ENCODE measurements at places on chromosomes 4 and X.

GRCh38 chr4:3059943-3060342, 14.4 kb downstream of the HTT-AS start:
- DNase-seq, result no peak

- no peak for DNase-seq
Measured at GRCh38 chr4:37601531-37601930, 84.6 kb downstream of the RELL1 start.

GRCh38 chr4:177214935-177215334, 94.7 kb upstream of the NEIL3 start:
- no peak for DNase-seq

- DNase-seq, result no peak
Measured at GRCh38 chrX:23195761-23196160, 138.9 kb upstream of the PTCHD1 start.

DNA sequence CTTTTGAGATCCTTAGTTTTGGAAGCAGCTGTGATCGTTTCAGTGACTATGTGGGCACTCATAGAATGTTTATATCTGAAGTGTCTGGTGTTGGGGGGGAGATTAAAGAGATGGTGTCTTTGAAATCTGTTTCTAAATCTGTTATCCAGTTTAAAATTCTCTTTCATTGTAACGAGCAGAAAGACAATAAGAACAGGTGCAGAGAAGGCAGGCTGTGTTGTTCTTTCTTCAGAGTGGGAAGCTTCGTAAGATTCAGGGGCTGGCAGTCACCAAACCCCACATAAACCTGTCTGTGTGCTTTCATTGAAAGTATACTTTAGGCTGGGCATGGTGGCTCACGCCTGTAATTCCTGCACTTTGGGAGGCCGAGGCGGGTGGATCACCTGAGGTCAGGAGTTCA, 16.3 kb upstream of the DHRSX start:
- DNase-seq, result no peak

GRCh38 chr4:20925176-20925575, 224.9 kb downstream of the PACRGL start:
- DNase-seq, result no peak

DNA sequence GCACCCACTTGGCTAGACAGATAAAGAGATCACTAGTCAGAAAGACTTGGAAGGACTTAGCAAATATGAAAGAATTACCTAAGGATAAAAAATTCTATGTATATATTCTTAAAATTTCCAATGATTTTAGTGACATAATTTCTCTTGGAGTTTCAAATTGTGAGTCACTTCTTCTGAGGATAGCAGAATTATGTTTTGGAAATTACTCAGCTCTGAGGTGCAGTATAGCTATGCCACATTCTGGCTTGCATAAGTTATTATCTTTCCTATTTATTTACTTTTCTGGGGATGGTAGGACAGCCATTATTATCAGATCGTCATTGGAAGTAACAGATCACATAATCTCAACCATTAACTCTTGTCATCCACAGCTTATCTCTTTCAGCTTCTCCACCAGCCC, 853.5 kb downstream of the TRIML1 start:
- DNase-seq, result no peak

DNA sequence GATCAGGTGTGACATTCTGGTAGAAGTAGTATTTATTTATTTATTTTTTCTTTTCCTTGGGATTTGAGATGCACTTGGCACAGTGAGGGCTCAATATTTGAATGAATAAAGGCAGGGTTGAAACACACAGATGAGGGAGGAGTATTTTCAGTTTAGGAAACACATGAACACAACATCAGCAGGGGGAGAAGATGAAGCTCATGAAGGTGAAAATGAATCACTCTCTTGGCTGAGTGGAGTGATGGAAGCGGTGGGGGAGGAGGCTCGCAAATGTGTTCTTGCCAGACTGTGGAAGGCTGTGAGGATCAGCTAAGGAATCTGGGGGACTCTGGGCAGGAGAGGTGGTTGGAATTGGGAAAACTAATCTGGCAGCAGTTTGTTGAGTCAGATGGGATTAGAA, 55.3 kb downstream of the ARHGAP10 start:
- no peak for DNase-seq

GRCh38 chr4:112545346-112545745, 29.4 kb upstream of the NEUROG2 start:
- DNase-seq, result no peak

DNA sequence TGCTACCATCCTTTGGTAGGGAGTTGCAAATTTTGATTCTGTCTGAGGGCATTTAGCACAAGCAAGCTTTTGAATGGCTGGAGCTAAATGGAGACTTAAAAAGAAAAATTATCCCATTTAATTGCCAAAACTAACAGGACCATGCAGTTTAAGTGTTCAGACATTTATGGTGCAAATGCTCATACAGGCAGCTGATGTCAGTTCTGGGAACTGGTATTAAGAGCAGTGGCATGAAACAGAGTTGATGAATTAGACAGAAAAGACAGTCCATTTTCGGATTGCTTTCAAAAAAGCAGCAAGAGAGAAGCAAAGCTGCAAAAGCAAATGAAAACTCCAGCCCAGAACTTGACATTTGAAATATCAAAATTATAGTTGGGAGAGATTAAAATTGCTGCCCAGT, 1.3 kb downstream of the SCRG1 start:
- no peak for DNase-seq

DNA sequence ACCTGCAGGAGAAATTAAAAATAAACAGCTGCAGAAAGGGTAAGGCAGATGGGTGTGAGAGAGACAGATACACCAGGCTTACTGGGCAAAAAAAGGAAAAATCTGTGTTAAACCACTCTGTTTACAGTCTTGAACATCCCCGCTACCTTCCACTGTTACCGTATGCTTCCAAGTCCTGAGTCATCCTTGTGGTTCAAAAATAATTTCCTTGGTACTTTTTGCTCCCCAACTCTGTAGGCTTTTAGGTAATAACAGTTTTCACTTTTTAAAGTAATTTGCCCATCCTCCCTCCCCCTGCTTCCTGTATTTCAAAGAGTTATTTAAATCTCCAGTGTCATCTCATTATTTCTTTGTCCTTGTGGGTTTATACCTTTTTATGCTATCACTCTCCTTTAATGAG, 210.1 kb upstream of the FAT4 start:
- DNase-seq, result no peak

- no peak for DNase-seq
Measured at GRCh38 chr4:14049946-14050345, 422.4 kb upstream of the BOD1L1 start.

DNA sequence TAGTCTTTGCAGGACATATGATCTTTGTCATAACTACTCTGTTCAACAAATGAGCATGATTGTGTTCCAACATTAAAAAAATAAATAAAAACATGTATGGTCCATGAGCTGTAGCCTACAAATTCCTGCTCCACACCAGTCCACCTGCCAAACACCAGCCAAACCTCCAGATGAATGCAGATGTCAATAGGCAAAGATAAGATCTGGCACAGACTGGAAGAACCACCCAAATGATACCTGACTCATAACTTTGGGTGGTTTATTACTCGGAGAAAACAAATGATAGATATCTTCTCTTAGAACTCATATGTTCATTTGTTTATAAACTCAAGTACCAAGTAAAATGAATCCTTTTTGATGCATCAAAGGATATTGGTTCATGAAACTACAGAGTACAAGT, 425.1 kb downstream of the GBA3 start:
- no peak for DNase-seq

- no peak for DNase-seq
Measured at GRCh38 chr4:84366161-84366560, 132.9 kb downstream of the NKX6-1 start.

GRCh38 chr4:155809835-155810234, 51.0 kb downstream of the GUCY1B1 start:
- peak; percentile 8 for DNase-seq

- no peak for DNase-seq
Measured at GRCh38 chr4:54539500-54540029, 118.2 kb upstream of the KIT start.
